Activated B cell treated with CpG ODN at 0.5 μM for 24 hours (primary cell): ENCODE measurements at places on chromosomes 13 and 19. TPM values are rescaled to one million over a fixed set of nuclear protein-coding genes. Genes with fewer than 3 reads are reported as not detected.
A peak's percentile ranks its signal among the peaks of the same experiment; 100 is the strongest.

DNA sequence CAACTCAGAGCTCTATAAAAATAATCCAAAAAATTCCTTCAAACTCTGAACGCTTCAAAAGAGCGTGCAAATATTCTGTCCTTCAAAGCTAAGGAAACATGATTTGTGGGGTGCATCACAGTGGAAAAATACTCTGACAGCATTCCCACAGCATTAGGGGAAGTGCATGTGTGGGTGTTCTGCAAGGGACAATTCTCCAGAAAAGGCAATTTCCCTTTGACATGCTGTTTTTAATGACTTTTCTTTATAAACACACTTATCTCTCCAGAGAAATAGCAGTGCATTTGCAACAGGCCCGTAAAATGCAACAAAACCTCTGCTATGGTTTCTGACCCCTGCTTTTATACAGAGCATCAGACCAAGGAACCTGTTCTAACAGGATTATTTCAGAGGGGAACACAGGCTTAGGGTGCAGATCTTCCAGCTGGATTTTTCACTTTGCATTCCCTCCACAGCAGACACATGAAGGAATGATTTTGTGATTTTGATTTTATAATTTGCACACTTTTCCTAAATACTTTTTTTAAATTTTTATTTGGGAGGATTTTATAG lies 42.6 kb downstream of the KL start:
- H3K36me3 ChIP-seq, result no peaks in the 10 kb centered on the region
- H3K27me3 ChIP-seq, result peaks cover 2% of the 10 kb centered on the region
- no peaks in the 10 kb centered on the region for H3K4me1 ChIP-seq
- H3K27ac ChIP-seq, result no peak overlapping the region

GRCh38 chr13:90622541-90622940 lies 724.9 kb upstream of the MIR17HG start:
- no peak overlapping the region for H3K27ac ChIP-seq
- H3K4me1 ChIP-seq, result no peaks in the 10 kb centered on the region
- no peaks in the 10 kb centered on the region for H3K27me3 ChIP-seq
- DNase-seq, result no peak
- no peaks in the 10 kb centered on the region for H3K36me3 ChIP-seq

VMAC gene
- total RNA-seq, result 11.2 and 13.3 TPM in 2 replicates

LIN37 gene
- total RNA-seq, result 12.2 and 14.3 TPM in 2 replicates

RASL11A gene
- 1.4 and 2.0 TPM in 2 replicates for total RNA-seq

C5AR1 gene
- 1.7 and 2.2 TPM in 2 replicates for total RNA-seq

DNA sequence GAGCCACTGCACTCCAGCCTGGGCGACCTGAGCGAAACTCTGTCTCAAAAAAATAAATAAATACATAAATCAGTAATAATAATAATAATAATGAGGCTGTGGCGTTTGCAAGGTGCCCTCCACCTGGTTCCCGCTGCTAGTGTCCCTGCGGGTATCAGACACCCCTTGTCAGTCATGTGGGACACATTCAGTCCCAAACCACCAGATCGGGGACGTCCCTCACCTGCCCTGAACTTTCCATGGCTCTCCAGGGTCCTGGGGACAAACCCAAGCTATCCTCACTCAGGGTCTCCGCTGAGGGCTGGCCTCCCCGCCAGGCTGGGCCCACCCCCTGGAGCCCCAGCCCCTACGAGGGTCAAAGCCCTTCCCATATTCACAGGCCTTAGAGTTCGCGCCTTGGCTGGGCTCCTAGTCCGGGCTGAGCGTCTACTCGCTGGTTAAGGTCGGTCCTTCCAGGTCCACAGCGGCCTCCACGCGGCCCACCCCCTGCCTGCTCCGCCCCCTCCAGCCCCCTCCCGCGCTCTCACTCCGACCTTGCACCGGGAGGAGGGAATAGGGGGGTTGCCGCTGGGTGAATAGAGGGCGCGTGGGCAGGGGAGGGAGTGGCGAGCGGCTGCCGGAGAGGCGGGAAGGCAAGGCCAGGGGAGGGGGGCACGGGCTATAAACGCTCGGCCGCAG lies 349 bp upstream of the KISS1R start:
- no peak overlapping the region for H3K27ac ChIP-seq
- H3K27me3 ChIP-seq, result no peaks in the 10 kb centered on the region
- peaks cover 28% of the 10 kb centered on the region for H3K4me1 ChIP-seq
- H3K36me3 ChIP-seq, result no peaks in the 10 kb centered on the region
- H3K4me3 ChIP-seq, result peak overlapping the region; percentile 4

GRCh38 chr13:94753327-94753726 lies 41.0 kb upstream of the SOX21 start:
- no peaks in the 10 kb centered on the region for H3K36me3 ChIP-seq
- H3K4me1 ChIP-seq, result no peaks in the 10 kb centered on the region
- no peak overlapping the region for H3K27ac ChIP-seq
- no peak overlapping the region for H3K4me3 ChIP-seq
- no peak for DNase-seq

- no peak overlapping the region for H3K4me3 ChIP-seq
- peaks cover 2% of the 10 kb centered on the region for H3K27me3 ChIP-seq
- H3K27ac ChIP-seq, result no peak overlapping the region
- peaks cover 32% of the 10 kb centered on the region for H3K4me1 ChIP-seq
- no peaks in the 10 kb centered on the region for H3K36me3 ChIP-seq
- no peak for DNase-seq
These were observed 89.5 kb upstream of the DOCK9 start for GRCh38 chr13:99067159-99067985.

DNA sequence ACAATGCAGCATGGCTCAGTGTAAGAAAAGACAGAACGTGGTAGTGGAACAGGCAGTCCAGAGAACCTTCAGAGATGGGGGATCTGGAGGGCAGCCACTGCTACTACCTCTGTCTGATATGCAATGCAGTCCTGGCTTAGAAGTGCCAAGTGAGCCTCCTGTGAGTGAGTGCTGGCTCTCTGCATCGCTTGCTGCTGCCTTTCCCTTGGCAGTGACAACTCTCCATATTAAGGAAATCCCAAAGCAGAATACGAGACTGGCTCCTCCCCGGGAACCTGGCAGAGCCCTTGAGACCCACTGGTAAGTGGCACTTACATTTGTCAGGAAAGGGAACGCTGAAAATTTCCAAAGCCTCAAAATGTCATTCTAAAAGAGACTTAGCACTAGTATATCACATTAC lies 7.5 kb downstream of the DOCK9 start:
- no peak overlapping the region for H3K4me3 ChIP-seq
- no peaks in the 10 kb centered on the region for H3K36me3 ChIP-seq
- no peaks in the 10 kb centered on the region for H3K27me3 ChIP-seq

DNA sequence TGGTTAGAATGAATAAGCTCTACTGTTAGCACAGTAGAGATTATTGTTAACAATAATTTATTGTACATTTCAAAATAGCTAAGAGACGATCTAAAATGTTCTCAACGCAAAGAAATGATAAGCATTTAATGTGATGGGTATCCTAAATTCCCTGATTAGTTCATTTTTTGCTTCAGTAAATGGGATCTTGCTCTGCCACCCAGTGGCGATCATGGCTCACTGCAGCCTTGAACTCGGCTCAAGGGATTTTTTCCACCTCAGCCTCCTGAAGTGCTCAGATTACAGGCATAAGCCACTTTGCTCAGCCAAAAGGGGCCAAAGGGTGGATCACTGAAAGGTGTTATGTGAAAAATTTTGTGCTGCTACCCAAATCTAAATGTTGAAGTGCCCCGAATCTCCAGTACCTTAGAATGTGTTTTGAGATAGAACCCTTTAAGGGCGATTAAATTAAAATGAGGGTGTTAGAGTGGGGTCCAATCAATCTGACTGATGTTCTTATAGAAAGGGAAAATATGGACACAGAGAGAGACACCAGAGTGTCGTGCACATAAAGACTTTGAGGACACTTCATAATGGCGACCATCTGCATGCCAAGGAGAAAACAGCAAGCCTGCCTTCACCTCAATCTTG lies 31.5 kb upstream of the ZNF766 start:
- H3K4me1 ChIP-seq, result no peaks in the 10 kb centered on the region
- H3K27ac ChIP-seq, result no peak overlapping the region
- peak; percentile 28 for DNase-seq
- no peak overlapping the region for H3K4me3 ChIP-seq
- no peaks in the 10 kb centered on the region for H3K27me3 ChIP-seq
- no peaks in the 10 kb centered on the region for H3K36me3 ChIP-seq

ADGRE3 gene
- total RNA-seq, result not detected in 2 replicates

GRCh38 chr19:30545752-30546151 lies 173.6 kb downstream of the ZNF536 start:
- no peaks in the 10 kb centered on the region for H3K27me3 ChIP-seq
- DNase-seq, result no peak
- H3K27ac ChIP-seq, result no peak overlapping the region
- H3K4me1 ChIP-seq, result no peaks in the 10 kb centered on the region
- H3K36me3 ChIP-seq, result no peaks in the 10 kb centered on the region
- no peak overlapping the region for H3K4me3 ChIP-seq

DNA sequence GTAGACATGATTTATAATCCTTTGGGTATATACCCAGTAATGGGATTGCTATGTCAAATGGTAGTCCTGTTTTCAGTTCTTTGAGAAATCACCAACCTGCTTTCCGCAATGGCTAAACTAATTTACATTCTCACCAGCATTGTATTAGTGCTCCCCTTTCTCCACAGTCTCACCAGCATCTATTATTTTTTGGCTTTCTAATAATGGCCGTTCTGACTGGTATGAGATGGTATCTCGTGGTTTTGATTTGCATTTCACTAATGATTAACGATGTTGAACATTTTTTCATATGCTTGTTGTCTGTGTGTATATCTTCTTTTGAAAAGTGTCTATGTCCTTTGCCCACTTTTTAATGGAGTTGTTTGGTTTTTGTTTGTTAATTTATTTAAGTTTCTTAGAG lies 165.1 kb downstream of the PDS5B start:
- peaks cover 69% of the 10 kb centered on the region for H3K36me3 ChIP-seq
- H3K27me3 ChIP-seq, result no peaks in the 10 kb centered on the region
- H3K27ac ChIP-seq, result no peak overlapping the region
- no peak overlapping the region for H3K4me3 ChIP-seq

GRCh38 chr19:18571564-18572344 lies at the start of gene UBA52:
TSS of gene UBA52 (plus strand) at chr19:18571857. CDS start at chr19:18573301, 1,444 bp downstream.
- peak within 1 kb of the TSS; percentile 93 for H3K27ac ChIP-seq
- H3K4me3 ChIP-seq, result peak within 1 kb of the TSS; percentile 94
- H3K36me3 ChIP-seq, result peaks cover 77% of the 10 kb centered on the region

DNA sequence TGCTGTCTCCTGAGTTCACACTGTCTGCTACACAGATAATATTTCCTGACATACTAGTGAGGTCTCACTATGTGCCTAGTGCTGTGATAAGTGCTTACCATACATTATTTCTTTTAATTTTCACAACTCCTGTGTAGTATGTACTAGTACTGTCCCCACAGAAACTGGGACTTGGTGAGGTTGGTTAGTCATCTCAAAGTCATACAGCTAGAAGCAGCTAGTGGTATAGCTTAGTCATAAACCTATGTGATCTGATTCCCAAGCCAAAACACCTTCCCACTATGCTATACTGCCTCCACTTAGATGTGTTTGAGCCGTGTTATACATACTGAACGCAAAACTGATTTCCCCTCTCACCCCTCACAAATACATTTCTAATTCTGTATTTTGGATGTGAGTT lies 10.5 kb downstream of the MTMR6 start:
- no peak for DNase-seq
- H3K27ac ChIP-seq, result peak overlapping the region; percentile 25
- H3K27me3 ChIP-seq, result no peaks in the 10 kb centered on the region
- peaks cover 44% of the 10 kb centered on the region for H3K4me1 ChIP-seq
- H3K36me3 ChIP-seq, result peaks cover 25% of the 10 kb centered on the region

DNA sequence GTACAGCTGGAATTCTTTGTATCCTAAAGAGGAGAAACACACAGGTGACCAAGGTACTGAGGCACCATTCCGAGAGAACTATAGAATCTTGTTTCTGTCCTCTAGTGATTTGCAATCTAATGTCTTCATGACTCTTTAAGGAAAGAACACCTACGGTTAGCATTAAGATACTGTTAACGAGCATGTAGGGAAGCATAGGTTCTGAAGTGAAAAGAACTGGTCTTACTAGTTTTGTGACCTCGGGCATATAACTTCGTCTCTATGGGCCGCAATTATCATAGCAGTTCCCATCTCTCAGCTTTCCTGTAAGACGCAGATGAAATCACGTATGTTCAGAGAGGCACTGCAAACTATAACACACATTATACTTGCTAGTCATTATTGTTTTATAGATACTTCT lies 193.0 kb upstream of the NBEA start:
- H3K4me3 ChIP-seq, result no peak overlapping the region
- DNase-seq, result no peak
- H3K27me3 ChIP-seq, result peaks cover 2% of the 10 kb centered on the region
- H3K4me1 ChIP-seq, result no peaks in the 10 kb centered on the region

DNA sequence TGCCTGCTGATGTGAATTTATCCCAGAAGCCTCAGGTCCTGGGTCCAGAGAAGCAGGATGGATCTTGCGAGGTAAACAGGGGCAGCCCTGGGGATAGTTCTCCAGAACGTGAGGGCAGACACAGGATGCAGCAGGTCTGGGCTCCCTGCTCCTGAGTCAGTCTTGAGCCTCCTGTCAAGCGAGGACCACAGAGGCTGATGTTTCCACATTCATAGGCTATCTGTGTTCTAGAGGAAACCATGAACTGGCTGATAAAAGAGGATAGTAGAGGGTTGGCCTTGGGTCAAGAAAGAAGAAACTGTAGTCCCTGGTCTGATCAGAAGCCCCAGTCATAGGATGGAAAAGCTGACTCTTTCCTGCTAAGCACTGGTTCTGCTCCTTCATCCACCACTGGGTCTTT lies 2.2 kb downstream of the ZNF175 start:
- H3K27me3 ChIP-seq, result no peaks in the 10 kb centered on the region
- no peak overlapping the region for H3K27ac ChIP-seq
- peaks cover 47% of the 10 kb centered on the region for H3K36me3 ChIP-seq
- no peak overlapping the region for H3K4me3 ChIP-seq
- DNase-seq, result no peak
- H3K4me1 ChIP-seq, result peaks cover 44% of the 10 kb centered on the region

ZNF333 gene
- 24.0 and 26.2 TPM in 2 replicates for total RNA-seq

LGALS16 gene
- total RNA-seq, result not detected in 2 replicates

GRCh38 chr13:37788346-37788745 lies 81.2 kb downstream of the TRPC4 start:
- H3K4me3 ChIP-seq, result no peak overlapping the region
- no peaks in the 10 kb centered on the region for H3K27me3 ChIP-seq
- no peak for DNase-seq
- no peaks in the 10 kb centered on the region for H3K4me1 ChIP-seq

GRCh38 chr13:79735228-79735627 lies 254.3 kb downstream of the NDFIP2 start:
- no peaks in the 10 kb centered on the region for H3K4me1 ChIP-seq
- H3K27me3 ChIP-seq, result no peaks in the 10 kb centered on the region
- DNase-seq, result no peak
- H3K4me3 ChIP-seq, result no peak overlapping the region
- no peaks in the 10 kb centered on the region for H3K36me3 ChIP-seq

AP1M2 gene
- total RNA-seq, result not detected in 2 replicates
